ENCODE measurements at places on chromosomes 4 and X.

- no peak for DNase-seq
These were observed 740.1 kb downstream of the KLHL13 start for GRCh38 chrX:117376460-117376859.

GRCh38 chrX:140433582-140433981 lies 71.3 kb downstream of the SOX3 start:
- DNase-seq: no peak

- DNase-seq: no peak
These were observed 393.6 kb downstream of the PDGFC start for GRCh38 chr4:156578005-156578404.

DNA sequence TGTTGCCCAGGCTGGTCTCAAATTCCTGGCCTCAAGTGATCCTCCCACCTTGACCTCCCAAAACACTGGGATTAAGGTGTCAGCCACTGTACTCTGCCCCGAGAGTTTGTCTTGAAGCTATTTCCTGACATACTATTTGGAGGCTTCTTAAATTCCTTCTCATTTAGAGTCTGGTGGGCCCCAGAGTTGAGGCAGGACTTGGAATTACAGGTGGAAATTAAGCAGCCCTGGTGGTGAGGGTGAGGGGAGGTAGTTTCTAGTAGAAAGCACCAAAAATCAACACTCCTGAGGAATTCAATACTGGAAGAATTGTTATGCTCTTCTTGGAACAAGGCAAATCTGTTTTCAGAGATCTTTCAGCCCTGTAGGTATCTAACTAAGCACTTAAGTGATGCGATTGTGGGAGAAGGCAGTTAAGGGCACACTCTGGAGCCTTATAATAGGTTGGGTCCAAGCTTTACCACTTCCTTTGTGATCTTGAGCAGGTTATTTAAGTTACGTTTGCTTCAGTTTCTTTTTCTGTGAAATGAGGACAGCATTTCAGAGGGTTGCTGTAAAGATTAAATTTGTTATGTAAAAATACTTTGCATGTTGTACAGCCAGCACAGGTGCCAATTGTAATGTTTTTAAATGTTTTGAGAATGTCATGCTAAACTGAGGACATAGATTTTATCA lies 200.7 kb downstream of the SOWAHB start:
- DNase-seq: no peak

- DNase-seq: no peak
These were observed 119.0 kb downstream of the MANBA start for GRCh38 chr4:102641793-102642192.

DNA sequence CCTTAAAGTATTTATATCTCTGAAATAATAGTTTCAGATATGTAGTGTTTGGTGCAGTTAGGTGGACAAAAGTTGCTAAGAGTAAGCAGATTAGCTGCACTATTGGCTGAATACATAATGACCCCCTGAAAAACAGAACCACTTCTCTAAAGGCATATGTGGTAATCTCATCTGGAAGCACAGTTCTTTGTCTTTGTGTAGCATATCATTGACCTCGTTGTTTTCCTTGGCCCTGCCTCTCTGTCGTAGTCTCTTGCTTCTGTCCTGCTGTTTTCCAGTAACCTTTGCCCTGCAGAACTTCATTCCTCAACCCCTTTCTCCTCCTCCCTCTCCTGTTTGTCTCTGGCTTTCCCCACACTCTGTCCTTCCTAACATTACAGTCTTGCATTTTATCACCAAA lies 41.4 kb downstream of the JADE3 start:
- no peak for DNase-seq

- no peak for DNase-seq
These were observed 86.5 kb upstream of the RPL34 start for GRCh38 chr4:108533876-108534275.

Data from stimulated activated CD8-positive, alpha-beta memory T cell treated with anti-CD3 and anti-CD28 coated beads, Interleukin-7, amount 100 ng/mL, for 4 hours (primary cell).